ENCODE measurements at places on chromosomes 2 and 18.
A peak's percentile ranks its signal among the peaks of the same experiment; 100 is the strongest.

- peak; percentile 57 for DNase-seq
These were observed 3.1 kb upstream of the HES6 start for GRCh38 chr2:238242731-238243495.

DNA sequence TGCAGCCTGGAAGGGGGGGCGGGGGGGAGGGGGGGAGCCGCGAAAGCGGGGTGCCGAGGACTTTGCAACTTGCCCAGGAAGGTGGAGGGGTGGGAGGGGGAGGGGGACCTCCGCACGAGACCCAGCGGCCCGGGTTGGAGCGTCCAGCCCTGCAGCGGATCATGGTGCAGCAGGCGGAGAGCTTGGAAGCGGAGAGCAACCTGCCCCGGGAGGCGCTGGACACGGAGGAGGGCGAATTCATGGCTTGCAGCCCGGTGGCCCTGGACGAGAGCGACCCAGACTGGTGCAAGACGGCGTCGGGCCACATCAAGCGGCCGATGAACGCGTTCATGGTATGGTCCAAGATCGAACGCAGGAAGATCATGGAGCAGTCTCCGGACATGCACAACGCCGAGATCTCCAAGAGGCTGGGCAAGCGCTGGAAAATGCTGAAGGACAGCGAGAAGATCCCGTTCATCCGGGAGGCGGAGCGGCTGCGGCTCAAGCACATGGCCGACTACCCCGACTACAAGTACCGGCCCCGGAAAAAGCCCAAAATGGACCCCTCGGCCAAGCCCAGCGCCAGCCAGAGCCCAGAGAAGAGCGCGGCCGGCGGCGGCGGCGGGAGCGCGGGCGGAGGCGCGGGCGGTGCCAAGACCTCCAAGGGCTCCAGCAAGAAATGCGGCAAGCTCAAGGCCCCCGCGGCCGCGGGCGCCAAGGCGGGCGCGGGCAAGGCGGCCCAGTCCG, 540 bp downstream of the SOX11 start:
- DNase-seq, result no peak

DNA sequence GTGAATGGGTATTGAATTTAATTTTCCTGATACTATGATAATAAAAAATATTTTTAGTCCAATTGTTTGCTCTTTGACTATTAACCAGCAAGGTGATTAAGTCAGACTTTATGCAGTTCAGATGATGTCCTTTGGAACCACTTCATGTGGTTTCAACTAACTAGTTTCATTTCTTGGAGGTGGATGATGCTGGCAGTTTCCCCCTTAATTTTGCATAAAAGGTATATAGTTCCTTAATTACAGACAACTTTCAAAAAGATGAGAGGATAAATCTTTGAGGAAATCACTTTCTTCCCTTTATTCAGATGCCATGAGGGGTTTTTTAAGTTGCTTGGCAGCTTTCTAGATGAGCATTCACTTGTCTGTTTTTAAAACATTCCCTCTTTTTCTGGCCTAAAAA, 223.1 kb downstream of the PHLPP1 start:
- DNase-seq, result no peak

DNA sequence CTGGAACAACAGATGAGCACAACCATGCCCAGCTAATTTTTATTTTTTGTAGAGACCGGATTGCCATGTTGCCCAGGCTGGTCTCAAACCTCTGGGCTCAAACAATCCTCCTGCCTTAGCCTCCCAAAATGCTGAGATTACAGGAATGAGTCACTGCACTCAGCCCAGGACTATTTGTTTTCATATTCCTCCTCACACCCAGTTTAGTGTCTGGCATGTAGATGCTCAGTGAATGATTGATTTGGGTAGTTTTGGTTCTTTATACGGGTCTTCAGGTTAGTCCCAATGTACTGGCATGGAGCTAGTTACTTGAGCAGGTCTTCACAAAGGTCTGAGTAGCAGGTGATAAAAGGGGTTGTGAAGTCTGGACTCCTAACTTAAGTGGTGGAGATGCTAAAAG, 6.2 kb downstream of the EIF2B4 start:
- no peak for DNase-seq

- no peak for DNase-seq
These were observed 170.2 kb downstream of the TPGS2 start for GRCh38 chr18:36658611-36659010.

GRCh38 chr18:26689226-26689879, 141.0 kb upstream of the KCTD1 start:
- DNase-seq, result no peak

- no peak for DNase-seq
These were observed 1.2 kb upstream of the ANO7 start for GRCh38 chr2:241187101-241187917.

DNA sequence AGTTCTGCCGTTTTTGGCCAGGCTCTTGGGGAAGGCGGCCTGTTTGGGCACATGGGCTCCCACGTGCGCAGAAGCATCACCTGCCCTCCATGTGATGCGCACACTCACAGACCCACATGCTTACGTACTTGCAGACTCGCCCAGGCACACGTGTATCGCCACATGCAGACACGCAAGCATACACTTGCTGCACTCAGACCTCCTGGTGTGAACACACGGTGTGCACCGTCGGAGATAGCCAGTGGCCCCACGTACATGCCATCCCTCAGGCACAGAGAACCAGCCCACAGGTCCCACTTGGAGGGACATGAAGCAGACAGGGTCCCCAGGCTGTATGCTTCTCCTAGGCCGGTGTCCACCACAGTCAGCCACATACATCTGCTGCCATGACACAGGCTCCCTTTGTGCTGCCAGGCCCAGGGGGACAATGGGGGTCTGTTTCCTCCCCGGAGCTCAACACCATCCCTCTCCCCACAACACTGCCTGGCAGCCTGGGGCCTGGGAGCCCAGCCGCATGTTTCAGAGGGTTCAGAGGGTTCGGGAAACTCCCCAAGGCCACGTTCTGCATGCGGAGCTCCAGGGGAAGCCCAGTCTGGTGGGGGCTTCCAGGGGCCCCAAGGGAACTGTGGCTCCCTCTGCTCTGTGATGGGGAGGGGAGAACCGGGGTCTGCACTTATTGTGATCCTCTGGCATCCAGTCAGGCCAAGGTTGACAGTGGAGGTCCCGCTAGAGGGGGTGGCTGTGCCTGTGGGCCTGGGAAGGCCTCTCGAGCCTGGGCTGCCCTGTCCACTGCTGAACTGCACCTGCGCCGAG, 208.1 kb upstream of the HAAO start:
- no peak for DNase-seq

GRCh38 chr2:12597610-12598009, 119.1 kb upstream of the TRIB2 start:
- no peak for DNase-seq

- no peak for DNase-seq
These were observed 97.1 kb upstream of the RMDN2 start for GRCh38 chr2:37827911-37828511.
